ENCODE measurements at places on chromosomes 6 and 20. TPM values are rescaled to one million over a fixed set of nuclear protein-coding genes. Genes with fewer than 3 reads are reported as not detected.

GRCh38 chr20:39954621-39955020 lies 734.4 kb downstream of the MAFB start:
- DNase-seq: no peak

GRCh38 chr20:57432862-57433491 lies 41.8 kb downstream of the RBM38 start:
- no peak for DNase-seq

DNA sequence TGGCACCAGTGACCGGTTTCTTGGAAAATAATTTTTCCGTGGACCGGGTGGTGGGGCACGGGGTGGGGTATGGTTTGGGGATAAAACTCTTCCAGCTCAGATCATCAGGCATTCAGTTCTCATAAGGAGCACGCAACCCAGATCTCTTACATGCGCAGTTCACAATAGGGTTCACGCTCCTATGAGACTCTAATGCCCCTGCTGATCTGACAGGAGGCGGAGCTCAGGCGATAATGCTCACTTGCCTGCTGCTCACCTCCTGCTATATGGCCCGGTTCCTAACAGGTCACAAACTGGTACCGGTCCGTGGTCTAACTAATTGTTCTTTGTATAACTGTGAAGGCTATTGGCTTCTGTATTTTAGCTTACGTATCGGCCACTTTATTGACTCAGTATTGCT lies 51.7 kb downstream of the VSTM2L start:
- DNase-seq: peak; percentile 37

DNA sequence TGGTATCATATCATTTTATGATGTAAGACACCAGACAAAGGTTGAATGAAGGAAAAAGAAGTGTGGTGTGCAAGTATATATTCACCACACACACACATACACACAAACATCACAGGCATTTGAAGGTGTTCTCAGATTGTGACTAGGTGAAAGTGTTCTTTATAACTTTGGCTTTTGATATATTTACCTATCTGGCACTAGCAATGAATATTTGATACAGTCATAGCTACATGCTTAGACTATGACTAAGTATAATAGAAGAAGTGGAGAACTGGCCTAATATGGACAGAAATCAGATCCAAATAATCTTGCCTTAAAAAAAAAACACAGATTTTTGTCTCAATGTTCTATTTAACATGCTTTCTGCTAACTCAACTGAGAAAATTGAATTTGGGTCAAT lies 809.9 kb downstream of the KIF16B start:
- DNase-seq: no peak

- DNase-seq: no peak
Observed at GRCh38 chr6:73710948-73711347, 14.9 kb downstream of the CD109 start.

GRCh38 chr6:118663993-118664985 lies 12.9 kb upstream of the CEP85L start:
- DNase-seq: no peak

- DNase-seq: no peak
Observed at GRCh38 chr6:6781172-6781872, 192.8 kb downstream of the LY86 start.

GRCh38 chr6:37238381-37238780 lies 19.2 kb upstream of the TBC1D22B start:
- DNase-seq: no peak

DNA sequence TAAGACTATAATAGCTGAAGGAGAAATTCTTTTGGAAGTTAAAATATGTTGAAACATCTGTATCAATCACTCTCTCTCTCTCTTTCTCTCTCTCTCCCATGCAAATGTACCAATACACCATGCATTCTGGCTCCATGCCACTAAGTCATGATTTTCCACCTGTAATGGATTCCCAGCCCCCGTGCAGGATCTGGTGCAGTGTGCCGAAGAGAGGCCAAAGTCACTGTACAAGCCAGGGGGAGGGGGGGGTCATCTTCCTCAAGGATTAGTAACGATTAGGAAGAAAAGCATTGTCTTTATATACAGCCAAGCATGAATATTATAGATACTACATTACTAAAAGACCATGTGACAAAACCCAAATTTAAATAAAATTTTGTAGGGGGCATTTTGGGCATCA lies 725.1 kb downstream of the KIF16B start:
- no peak for DNase-seq

DNA sequence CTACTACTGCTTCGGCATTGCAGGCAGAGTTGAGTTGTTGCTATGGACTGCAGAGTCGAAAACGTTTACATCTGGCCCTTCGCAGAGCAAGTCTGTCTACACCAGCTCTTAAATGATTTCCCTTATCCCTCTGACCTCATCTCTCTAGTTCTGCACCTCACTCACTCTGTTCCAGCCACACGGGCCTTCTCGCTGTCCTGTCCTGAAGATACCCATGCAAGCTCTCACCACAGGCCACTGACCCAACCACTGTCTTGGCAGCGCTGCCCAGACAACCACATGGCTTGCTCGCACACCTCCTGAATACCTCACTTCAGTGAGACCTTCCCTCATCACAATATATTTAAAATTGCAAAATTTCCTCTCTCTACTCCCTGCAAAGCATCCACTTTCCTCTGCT lies 31.4 kb downstream of the B4GALT5 start:
- DNase-seq: no peak

DNA sequence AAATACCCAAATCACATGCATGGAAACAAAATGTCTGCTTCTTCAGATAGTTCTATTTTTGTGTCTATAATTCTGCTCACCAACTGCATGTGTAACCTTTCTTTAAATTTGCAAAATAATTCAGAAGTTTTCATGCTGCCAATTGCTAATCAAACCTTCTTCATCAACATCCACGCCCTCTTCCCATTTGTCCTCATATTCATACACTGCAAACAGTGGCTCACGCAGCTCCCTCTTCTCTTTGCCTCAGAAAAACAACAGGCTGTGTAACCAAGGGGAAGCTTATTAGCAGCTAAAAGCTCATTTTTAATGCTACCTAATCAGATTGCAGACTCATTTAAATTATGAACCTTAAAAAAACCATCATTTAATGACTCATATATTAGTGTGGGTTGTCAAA lies 555.0 kb upstream of the EPHA7 start:
- no peak for DNase-seq

SEMG1 gene
- total RNA-seq: not detected

- DNase-seq: no peak
Observed at GRCh38 chr6:113178349-113178748, 678.8 kb upstream of the MARCKS start.

GRCh38 chr6:132215805-132216204 lies 185.5 kb downstream of the MOXD1 start:
- no peak for DNase-seq

- DNase-seq: no peak
Observed at GRCh38 chr6:115947966-115948541, 112.6 kb downstream of the FRK start.

OR2H1 gene
- not detected for total RNA-seq

ZKSCAN4 gene
- 7.8 TPM for total RNA-seq

GRCh38 chr6:111723412-111723970 lies 117.8 kb upstream of the TRAF3IP2 start:
- DNase-seq: no peak

- no peak for DNase-seq
Observed at GRCh38 chr20:17541596-17541995, 10.4 kb upstream of the BFSP1 start.

- no peak for DNase-seq
Observed at GRCh38 chr20:49501917-49502316, 19.4 kb upstream of the KCNB1 start.

- no peak for DNase-seq
Observed at GRCh38 chr20:51470907-51471411, 71.6 kb downstream of the NFATC2 start.

- DNase-seq: no peak
Observed at GRCh38 chr6:168039849-168040248, 39.2 kb downstream of the FRMD1 start.

CNR1 gene
- 3.5 TPM for total RNA-seq

DNA sequence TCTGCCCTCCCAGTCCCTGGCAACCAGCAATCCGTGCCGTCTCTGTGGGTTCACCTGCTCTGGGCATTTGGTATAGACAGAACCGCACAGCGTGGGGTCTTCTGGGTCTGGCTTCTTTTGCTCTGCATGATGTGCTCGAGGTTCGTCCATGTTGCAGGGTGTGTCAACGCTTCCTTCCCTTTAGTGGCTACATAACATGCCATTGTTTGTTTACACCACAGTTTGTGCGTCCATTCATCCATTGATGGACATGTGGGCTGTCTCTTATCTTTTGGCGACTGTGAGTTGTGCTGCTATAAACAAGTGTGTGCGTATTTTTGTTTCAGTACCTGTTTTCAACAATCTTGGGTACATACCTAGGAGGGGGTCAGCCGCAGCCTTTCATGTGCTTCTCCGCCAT lies 149.5 kb upstream of the RPS6KA2 start:
- no peak for DNase-seq

DNA sequence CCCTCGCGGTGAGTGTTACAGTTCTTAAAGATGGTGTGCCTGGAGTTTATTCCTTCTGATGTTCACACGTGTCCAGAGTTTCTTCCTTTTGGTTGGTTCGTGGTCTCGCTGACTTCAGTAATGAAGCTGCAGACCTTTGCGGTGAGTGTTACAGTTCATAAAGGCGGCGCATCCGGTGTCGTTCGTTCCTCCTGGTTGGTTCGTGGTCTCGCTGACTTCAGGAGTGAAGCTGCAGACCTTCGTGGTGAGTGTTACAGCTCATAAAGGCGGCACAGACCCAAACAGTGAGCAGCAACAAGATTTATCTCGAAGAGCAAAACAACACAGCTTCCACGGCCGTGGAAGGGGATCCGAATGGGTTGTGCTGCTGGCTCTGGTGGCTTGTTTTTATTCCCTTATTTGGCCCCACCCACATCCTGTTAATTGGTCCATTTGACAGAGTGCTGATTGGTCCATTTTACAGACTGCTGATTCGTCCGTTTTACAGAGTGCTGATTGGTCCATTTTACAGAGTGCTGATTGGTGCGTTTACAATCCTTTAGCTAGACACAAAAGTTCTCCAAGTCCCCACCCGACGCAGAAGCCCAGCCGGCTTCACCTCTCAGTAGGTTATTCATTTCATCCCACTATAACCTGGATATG lies 48.2 kb upstream of the ARG1 start:
- DNase-seq: no peak

MDFI gene
- total RNA-seq: 53.9 TPM

GRCh38 chr20:63765902-63766301 lies 26.3 kb downstream of the SLC2A4RG start:
- DNase-seq: no peak

- DNase-seq: no peak
Observed at GRCh38 chr20:2751878-2752566, 48.4 kb downstream of the CPXM1 start.

DNA sequence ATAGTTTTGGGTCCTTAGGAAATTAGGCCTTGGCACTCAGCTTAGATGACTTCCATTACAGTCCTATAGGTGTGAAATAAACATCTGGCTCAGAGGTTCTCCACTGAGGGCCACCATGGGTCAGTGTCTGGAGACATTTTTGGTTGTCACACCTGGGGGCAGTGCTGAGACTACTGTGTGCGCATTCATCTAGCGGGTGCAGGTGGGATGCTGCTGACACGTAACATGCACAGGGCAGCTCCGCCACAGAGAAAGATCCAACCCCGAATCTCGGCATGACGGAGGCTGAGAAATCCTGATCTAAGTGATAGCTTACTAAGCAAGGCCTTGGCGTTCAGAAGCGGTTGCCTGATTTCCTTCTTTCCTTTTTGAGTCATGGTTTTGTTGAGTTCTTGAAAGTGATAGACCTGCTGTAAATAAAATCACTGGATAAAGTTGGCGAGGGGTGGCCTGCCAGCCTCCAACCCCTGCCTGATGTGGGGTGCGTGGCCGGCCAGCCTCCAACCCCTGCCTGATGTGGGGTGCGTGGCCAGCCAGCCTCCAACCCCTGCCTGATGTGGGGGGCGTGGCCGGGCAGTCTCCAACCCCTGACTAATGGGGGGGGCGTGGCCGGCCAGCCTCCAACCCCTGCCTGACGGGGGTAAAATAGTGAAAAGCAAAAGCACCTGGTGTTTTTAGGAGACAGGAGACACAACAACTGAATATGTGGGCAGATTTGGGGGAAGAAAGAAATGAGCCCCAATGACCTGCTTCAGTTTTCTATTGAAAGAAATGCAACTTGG lies 158.1 kb downstream of the CDH26 start:
- no peak for DNase-seq

LHFPL5 gene
- not detected for total RNA-seq

LY6G6F gene
- not detected for total RNA-seq

DNA sequence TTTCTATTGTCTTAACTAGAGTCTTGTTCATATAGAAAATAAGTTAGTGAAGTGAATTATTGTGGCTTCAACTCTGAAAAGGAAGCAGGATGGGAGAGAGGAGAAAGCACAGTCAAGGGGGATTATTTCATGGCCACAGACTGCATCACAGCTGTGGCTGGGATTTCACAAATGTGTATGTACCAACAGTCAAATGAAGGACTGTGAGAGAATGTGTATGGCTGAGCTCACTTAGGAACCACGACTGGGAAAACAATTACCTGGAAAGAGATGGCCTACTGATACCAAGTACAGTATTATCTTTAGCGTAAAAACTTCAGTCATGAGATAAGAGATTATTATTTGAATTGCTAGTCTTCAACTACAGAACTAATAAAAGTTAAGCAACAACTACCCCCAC lies 54.9 kb downstream of the SESN1 start:
- no peak for DNase-seq

- DNase-seq: no peak
Observed at GRCh38 chr6:109739686-109740085, 48.6 kb downstream of the FIG4 start.

TRIM38 gene
- 16.1 TPM for total RNA-seq

SNX3 gene
- 126 TPM for total RNA-seq

GRCh38 chr20:38790200-38791053 lies 15.1 kb upstream of the PPP1R16B start:
- no peak for DNase-seq

DNA sequence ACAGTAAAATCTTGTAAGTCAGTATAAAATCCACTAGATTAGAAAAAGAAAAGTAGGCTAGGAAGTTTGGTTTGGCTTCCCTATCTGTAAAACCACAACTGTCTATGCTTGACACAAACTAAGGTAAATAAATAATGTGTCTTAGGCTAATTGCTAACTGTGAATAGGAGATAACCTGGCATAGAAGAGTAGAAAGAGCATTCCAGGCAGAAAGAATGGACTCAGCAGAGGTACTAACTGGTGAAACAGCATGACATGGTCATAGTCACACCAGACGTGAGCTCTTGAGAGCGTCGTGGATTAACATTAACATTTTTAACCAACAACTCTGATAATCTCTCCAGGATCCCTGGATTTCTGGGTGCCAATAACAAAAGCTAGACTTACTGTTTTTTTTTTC lies 8.7 kb upstream of the WTAP start:
- no peak for DNase-seq

- no peak for DNase-seq
Observed at GRCh38 chr20:51199920-51200319, 177.0 kb upstream of the KCNG1 start.

SPATS1 gene
- total RNA-seq: not detected

DNA sequence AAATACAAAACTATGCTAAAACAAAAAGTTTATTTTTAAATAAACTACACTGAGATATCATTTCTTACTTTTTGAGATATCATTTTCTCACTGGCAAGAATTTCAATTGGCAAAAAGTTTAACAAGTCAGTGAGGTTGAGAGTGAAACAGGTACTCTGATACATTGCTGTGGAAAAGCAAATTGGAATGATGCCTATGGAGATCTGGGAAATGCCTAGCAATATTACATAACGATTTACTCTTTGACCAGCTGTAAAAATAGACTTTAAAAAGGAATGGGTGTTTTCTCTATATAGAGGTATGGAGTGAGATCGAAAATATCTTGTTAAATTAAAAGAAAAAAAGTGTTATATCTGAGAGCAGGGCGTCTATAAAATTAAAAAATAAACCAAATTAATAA lies 16.9 kb downstream of the CGAS start:
- DNase-seq: no peak

METTL24 gene
- total RNA-seq: 10.0 TPM

- no peak for DNase-seq
Observed at GRCh38 chr6:4930025-4930691, 73.7 kb downstream of the RPP40 start.

All from type B pancreatic cell (in vitro differentiated cells).